ENCODE measurements at places on chromosomes 3 and 15.

GRCh38 chr15:51620122-51620521 is 2.4 kb downstream of the DMXL2 start:
- no peak for DNase-seq

GRCh38 chr3:134407239-134407625 is 33.0 kb upstream of the AMOTL2 start:
- no peak for DNase-seq

GRCh38 chr3:170992854-170993253 is 33.7 kb downstream of the SLC2A2 start:
- DNase-seq = no peak

DNA sequence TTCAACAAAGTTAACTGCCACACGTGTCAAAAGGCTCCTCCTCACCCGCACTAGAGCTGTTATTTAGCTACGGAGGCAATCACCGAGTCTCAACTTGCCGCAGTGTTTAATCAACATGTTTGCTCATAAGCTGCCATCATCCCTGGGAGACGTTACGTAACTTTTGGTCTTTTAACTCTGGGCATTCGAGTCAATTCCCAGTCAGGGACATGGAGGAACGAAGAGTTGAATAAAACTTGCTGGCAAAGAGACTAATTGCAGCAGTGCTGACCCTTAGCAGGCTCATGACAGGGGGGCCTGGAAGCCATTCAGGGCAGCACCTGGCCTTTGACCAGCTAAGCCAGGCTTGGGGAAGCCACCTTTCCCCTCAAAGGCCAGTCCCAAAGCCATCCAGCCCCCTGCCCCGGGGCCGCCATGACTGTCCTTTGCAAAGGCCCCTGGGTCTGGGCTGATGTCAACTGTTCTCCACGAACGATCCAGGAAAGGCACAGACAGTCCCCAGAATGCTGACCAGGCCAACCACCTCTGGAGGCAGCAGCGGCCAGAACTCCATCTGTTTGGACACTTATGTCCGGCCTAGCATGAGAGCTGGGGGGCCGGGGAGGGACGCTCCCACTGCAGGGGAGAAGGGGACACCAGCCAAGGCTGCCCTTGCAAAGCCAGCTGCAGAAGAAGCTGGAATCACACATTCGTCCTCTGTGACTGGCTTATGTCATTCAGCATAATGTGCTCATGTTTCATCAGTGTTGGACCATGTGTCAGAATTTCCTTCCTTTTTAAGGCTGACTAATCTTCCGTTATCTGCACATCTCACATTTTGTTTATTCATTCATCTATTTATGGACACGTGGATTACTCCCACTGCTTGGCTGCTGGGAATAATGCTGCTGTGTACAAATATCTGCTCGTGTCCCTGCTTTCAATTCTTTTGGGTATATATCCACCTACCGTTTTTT is 43.7 kb downstream of the PCSK6 start:
- DNase-seq = no peak
